Fibroblast of skin of back (primary cell): ENCODE measurements at places on chromosomes 7 and 10.

GRCh38 chr10:118708571-118708970, 46.2 kb downstream of the CACUL1 start:
- DNase-seq: no peak

DNA sequence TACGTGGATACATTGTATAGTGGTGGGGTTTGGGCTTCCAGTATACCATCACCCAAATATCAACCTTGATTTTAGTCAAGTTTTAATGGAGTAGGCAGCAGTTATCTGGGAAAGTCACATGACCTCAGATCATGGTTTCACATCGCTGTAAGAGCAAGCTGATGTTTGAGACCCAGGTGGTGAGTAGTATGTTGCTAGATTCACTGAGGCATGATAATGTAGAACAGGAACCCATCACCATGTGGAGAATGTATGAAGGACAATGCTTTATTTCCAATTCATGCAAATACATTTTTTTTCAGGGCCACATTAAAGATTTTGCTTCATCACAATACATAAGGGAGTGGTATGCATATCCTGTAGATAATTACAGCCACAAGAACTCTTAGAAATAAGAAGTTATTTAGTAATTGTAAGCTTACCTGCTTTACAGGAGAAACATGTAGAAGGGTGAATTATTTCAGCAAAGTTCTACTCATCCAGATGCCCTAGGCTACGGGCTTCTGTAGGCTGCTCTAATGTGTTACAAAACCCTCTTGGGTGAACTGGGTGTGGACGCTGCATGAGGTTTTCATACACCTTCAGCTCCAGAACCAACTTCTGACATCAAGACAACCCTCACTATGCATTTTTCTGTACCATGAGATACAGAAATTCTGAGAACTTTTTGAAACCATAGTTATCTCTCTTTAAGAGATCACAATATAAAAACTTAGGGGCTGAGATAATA, 27.6 kb upstream of the LAMB4 start:
- DNase-seq: no peak

- DNase-seq: no peak
Measured at GRCh38 chr7:156577645-156578577, 62.7 kb upstream of the RNF32 start.

DNA sequence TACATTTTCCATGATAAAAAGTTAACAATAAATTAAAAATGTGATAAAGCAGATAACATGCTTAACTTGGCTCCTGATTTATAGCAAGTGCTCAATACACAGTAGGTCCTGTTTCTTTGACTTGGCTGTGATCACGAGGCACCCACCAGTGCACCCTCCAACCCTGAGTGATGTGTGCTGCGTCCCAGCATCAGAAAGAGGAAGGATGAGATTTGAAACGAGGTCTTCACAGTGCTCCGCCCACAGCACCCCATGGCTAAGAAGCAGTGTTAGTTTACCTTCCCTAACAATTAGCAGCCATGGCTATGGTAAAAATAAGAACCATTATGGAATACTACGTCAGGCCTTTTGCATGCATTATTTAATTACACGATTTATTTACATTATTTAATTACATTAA, 292.0 kb upstream of the ZMIZ1 start:
- no peak for DNase-seq

- DNase-seq: no peak
Measured at GRCh38 chr7:97018791-97019531, 5.7 kb downstream of the DLX5 start.

GRCh38 chr10:132834891-132835847, 49.2 kb upstream of the NKX6-2 start:
- DNase-seq: no peak

- DNase-seq: peak; percentile 42
Measured at GRCh38 chr10:17113889-17114540, 15.6 kb downstream of the CUBN start.

DNA sequence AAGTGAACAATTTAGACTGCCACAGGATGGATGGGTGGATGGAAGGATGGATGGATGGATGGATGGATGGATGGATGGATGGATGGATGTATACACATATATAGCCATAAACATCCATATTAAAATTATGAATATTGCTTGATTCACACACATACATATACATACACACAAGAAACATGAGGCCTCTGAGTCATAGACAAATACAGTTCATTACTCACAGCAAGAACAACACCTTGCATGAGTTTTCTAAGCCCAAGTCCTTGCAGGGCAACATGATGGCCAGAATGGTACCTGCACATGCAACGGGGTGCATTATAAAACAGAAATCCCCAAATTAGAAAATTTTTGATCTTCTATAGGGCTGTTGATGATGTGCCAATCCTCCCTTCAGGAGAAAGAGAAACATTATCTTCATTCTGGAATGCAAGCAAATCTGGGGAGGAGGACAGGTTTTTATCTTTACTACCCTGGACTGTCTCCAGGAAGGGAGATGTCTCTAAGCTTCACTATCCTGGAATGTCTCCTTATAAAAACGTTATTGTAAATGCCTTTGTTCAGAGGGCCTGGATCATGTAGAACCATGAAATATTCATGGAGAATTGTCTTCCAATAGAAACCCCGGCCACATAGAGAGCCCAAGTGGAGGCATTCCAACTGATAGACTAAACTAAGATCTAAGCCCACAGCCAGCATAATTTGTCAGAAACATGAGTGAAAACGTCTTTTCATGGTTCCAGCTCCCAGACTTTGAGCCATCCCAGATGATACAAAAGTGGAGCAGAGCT, 238.6 kb upstream of the LRRN3 start:
- peak; percentile 22 for DNase-seq

DNA sequence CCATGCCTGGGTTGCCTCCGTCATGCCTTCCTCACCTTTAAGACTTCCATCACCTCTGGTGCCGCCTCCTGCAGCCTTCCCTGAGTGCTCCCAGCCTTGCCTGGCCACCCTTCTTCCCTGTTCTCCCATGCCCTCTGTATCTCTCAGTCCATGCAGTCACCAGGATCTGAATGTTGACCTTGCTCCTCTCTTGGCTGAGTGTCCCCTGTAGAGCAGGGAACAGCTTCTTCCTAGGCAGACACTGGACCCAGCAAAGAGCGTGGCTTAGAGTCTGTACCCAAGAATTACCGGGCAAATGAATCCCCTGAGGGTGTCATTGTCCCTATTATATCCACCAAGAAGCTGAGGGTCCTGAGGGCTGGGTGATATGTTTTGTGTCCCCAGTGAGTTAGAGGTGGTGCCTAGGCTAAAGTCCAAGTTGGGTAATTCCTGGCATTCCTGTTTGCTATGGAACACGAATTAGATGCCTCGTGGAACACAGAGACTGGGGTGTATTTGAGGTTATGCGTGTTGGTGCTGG, 505.6 kb downstream of the RPS24 start:
- no peak for DNase-seq

DNA sequence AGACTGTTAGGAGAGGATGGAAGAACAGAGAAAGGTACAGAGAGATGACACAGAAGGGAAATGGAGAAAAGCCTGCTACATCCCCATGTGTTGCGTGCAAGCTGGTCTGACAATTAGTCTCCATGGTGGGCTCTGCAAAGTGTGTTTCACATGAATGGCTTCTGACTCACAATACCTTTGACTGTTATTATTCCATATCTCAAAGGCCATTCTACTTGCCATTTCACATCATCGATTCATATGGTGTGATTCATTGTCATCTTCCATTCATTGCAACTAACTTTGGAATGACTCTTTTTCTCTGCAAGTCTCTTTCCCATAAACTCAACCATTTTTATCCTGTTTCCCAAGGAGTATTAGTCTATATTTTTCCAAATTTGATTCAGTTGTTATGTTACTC, 208.9 kb upstream of the INHBA start:
- peak; percentile 99 for DNase-seq

- peak; percentile 90 for DNase-seq
Measured at GRCh38 chr7:102395873-102396709, at the start of gene PRKRIP1. Gene PRKRIP1, plus strand, starts transcription at chr7:102396363. Its CDS starts 49 bp downstream, at chr7:102396412.

DNA sequence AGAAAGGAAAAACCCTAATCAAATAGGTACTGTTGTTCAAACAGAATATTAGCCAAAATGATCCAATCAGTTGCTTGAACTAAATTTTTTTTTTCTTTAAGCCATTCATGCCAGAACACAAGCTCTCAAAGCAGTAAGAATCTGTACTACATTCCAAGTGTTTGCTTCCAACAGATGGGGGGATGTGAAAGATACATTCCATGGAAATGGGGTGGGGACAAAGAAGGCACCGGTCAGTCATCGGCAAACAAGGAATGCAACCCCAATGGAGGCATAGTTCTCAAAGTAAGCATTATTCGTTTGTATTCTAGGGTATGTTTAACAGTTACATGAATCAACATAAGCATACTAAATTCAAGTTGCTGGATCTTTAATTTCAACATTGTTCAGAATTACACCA, 32.5 kb downstream of the C10orf143 start:
- DNase-seq: peak; percentile 13

GRCh38 chr10:109593682-109594081, 329.6 kb downstream of the XPNPEP1 start:
- DNase-seq: peak; percentile 89
